Stimulated activated naive B cell treated with anti-CD40 and anti-IgM and Interleukin-4, amounts not matched to agents 10 μg/mL and 1 μg/mL and 100 μg/mL, for 72 hours (primary cell): ENCODE measurements at places on chromosomes 1 and 21.

DNA sequence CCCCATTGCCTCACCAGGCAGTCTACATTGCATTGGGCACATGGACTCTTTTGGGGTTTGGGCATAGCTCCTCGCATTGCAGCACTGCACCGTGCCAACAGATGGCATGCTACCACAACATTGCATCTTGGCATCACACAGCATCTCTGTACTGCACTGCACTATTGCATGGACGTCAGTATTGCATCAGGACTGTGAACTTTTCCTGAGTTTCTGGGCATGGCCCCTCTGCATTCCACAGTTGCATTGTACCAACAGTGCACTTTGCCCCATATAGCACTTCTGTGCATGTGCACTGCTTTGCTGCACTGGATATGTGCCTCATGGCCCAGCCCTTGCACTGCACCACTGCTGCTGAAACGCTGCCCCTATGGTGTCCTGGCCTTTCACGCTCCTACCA is 9.6 kb downstream of the PTPRU start:
- DNase-seq: no peak

DNA sequence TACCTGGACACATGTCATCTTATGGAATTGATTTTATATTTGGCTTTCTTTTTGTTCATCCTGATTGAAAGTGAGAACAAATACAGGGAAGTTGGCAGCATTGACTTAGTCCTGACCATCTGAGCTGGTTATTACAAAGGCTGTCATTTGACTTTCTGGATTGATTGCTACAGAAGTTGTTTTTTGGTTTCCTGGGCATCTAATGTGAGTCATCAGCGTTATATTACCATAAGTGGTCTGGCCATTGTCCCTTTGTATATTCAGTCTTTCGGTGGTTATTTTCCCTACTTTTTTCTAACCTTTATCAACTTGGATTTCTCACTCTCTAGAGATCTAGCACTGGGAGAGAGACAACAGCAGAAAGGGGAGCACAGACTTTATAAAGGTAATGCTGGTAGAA is 1646.5 kb downstream of the MRPL39 start:
- DNase-seq: no peak

DNA sequence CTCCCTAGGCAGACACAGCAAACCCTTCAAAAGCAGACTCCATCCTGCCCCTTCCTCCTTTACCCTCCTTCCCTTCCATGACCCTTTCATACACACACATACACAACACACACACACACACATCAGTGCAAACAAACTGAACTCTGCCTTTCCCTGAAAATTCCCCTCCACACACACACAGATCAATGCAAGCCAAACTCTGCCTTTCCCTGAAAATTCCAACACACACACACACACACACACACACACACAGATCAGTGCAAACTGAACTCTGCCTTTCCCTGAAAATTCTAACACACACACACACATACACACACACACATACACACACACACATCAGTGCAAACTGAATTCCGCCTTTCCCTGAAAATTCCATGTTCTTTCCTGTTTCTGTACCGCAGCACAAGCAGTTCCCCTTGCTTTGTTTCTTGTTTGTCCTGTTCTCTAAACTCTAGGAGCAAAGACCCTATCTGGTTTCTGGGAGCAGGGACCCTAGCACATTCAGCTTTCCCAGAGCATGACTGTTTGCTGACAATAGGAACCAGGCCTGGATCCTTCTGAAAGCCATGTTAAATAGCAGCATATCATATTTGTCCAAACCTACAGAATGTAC is 91.0 kb downstream of the PTPN14 start:
- DNase-seq: no peak

GRCh38 chr1:201295346-201295745 is 12.0 kb downstream of the PKP1 start:
- DNase-seq: no peak

GRCh38 chr1:150021191-150021694 is 10.7 kb upstream of the OTUD7B start:
- no peak for DNase-seq
